ENCODE measurements at places on chromosomes 6 and 20.

DNA sequence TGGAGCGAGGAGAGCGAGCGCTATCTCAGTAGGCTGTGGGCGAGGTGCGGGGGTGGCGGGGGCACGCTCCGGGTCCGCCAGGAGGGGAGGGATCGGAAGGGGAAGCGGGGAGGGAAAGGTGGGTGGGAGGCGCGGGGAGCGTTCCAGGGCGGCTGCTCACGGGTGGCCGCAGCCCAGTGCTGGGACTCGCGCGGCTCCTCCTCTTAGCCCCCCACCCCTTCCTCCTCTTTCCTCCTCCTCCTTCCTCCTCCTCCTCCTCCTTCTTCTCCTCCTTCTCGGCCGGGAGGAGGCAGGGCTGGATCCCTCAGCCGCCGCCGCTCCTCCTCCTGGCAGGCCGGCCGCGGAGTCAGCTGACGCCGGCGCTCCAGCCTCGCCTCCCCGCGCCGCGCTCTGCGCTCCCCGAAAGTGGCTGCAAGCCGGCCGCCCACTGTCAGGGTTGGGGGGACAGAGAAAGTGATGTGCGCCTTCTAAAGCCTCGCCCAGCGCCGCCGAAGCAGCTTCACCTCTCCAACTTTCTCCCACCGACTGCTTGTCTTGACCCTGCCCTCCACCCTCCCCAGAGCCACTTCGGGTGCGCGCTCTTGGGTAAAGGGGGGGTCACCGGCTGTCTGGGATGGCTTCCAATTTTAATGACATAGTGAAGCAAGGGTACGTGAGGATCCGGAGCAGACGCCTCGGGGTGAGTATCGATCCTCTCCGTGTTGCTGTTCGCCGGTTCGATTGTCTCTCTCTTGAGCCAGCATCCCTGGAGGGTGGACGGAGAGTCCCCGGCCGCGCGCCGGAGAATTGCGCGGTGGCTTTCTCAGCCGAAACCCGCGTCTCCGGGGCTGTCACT is at the start of gene DOK5:
TSS of gene DOK5 (plus strand) at position 260 of the 835 bp plus-strand sequence. CDS start at position 614, 354 bp downstream.
- peak; percentile 75 for DNase-seq

DNA sequence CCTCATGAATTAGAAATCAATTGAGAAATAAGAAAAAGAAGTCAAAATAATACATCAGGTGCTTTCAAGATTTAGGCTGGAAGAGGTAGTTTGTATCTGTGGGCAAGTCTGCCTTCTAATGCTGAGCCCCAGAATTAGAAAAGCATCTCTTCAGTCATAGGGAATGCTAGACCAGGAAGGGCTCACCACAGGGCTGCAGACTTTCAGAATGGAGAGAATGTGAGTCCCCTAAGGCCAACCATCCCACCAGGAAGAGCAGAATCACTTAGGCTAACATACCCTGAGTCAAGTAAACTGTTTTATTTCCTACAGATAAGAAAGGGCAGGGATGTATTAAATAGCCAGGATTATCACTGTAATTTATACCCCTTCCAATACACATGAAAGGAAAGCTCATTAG is 510.2 kb downstream of the RNF144B start:
- no peak for DNase-seq

DNA sequence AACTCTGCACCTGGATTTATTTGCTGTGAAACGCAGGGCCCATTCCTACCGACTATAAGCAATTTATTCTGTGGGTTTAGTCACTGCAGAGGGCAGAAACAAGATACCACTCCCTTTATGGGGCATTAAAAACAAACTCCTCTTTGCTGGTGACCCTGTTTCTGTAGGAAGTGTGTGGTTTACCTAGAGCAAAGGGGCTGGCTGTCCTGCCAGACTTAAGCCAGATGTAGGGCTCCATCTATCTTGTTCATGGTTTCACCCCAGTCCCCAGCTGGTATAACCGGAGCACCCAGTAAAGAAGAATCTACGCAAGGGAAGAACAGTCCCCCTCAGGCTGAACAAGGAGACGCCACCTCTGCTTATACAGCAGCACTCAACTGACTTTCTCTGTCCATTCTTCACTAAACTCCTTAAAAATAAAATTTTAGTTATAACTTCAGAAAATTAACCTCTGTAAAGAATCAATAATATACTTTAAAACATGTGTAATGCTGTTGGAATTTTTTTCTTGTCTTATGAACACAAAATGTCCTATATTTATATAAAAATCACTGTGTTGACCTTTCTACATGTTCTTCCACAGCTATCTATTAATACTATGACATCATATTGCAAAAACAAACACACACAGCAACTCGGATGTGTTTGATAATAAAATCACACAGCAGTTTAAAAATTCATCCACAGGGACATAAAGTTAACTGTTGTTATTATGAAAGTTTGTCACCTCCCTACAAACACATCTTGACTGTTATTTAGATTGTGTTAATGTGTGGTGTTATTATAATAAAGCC is 126.1 kb upstream of the RPS6KA2 start:
- no peak for DNase-seq

DNA sequence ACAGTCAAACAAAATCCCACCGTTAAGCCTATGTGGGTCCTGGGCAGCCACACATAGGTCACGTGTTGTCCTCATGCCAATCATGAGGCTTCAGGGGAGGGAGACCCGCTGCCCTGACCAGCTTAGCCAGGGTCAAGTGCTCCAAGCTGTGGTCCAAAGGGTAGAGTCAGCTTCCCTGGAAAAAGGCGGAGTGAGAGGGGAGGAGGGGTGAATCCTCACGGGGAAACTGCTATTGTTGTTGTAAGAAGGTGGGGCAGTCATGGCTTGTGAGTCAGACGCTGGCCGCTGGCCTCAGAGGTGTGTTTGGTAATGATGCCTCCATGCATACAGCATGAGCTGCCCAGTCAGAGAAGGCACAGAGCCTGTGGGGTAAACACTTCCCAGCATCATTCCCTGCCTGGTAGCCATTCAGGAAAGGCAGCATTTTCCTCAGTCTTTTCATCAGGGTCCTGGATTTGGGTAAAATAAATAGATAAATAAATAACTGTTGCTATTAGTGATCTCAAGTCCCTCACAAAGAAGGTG is 8.7 kb downstream of the CST3 start:
- no peak for DNase-seq

DNA sequence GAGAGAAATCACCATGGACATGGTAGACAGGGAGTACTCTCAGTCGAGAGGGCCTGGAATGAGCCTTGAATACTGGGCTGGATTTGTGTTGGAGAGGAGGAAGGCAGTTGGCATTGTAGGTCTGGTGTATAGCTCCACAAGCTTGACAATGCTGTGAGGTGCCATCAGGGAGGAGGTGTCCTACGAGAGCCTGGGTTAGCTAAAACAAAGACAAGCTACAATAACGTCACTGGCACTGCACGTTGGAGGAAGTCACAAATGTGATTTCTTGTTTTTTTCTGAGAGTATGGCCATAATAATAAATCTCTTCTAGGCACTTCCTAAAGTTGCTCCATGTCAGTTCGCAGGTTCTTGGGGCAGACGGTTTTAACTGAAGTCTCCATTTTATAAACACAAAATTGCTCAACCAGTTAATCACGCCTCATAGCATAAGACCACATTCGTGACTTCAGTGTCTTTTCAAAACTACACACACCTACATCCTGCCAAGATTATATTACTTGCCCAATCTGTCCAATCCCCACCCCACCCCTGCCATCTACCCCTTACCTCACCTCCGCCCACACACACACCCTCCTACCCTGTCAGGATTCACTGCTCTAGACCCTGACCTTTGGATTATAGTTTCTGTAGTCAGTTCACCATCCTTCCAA is 4.4 kb upstream of the HLA-DMB start:
- DNase-seq: no peak

DNA sequence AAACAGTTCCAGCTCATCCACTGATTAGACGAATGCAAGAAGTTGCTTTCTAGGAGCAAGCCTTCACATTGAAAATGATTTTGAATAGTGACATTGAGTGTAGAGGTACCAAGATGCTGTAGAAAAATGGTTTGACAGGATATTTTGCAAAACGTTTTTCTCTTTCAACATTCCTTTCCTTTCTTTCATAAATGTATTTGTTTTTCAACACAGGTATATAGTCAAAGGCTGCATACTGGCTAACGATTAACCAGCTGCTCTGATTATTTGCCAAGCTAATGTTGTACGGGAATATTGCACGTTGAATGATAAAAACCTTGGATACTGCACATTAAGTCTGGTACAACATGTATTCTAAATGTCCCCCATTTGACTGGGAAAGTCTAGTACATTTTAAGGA is 78.8 kb upstream of the TENT5A start:
- DNase-seq: no peak

- DNase-seq: peak; percentile 16
Measured at GRCh38 chr6:129440691-129441090, 269.3 kb downstream of the ARHGAP18 start.

DNA sequence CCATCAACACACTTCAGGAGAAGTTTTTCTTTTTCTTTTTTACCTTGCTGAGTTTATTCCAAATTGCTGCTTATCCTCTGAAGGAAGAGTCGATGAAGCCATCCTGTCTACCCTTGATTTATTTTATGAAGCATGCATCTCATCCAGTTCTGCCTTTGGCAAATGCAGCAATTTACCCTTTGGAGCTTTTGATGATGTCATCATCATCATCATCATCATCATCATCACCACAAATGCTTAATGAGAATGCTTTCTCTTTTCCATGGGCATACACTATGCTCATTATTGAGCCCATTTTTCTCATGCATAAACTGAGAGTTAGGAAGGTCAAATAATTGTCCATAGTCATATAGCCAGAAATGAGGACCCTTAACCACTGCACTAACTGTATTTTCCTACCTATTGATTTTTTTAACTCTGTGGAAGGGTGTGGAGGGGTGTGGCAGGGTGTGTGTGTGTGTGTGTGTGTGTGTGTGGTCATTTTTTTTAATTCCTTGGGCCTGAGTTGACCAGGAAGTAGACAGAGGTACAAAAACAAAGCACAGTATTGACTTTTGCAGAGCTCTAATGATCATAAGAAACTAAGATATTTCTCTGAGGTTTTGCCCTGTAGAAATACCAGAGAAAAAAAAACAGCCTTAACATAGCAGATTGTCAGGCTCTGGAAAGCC is 82.8 kb downstream of the COL9A1 start:
- DNase-seq: no peak

- peak; percentile 83 for DNase-seq
Measured at GRCh38 chr6:16761471-16762267, 409 bp upstream of the ATXN1 start.

DNA sequence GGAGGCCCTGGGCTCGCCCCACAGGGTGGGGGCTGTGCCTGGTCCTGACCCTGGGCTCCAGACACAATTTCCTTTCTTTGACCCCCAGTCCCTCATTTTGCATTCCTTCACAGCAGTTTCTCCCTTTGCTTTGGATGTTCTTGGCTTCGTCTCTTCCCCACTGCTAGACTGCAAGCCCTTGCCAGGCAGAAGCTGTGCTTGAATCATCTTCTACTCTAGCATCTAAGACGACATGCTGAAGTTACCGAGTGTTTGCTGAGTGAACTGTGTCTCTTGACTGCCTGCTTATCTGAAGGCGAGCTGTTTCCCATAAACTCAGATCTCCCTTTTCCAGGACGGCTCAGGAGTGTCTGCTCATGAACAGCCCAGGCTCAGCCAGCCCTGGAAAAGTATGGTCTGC is 14.3 kb upstream of the SYNDIG1 start:
- DNase-seq: no peak

GRCh38 chr6:150741633-150742200 is 123.8 kb upstream of the MTHFD1L start:
- peak; percentile 27 for DNase-seq

- no peak for DNase-seq
Measured at GRCh38 chr6:1516742-1517520, 92.8 kb upstream of the FOXC1 start.

DNA sequence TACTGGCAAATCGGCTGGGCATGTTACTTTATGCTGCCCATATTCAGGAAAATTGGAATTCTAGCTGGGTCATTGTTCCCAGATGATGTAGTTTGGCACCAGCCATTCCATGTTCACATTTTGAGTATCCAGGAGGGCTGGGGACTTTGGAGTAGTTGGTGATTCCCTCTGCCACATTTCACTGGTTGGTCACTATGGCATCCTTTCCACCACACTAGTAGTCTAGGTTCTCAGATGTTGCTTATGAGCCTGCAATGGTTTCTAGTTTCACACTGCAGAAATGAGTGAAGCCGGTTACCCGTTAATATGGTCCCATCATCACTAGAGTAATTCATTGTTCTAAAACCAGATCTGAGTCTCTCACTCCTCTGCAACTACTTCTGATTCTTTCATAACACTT is 4.6 kb downstream of the PTPN1 start:
- DNase-seq: no peak

DNA sequence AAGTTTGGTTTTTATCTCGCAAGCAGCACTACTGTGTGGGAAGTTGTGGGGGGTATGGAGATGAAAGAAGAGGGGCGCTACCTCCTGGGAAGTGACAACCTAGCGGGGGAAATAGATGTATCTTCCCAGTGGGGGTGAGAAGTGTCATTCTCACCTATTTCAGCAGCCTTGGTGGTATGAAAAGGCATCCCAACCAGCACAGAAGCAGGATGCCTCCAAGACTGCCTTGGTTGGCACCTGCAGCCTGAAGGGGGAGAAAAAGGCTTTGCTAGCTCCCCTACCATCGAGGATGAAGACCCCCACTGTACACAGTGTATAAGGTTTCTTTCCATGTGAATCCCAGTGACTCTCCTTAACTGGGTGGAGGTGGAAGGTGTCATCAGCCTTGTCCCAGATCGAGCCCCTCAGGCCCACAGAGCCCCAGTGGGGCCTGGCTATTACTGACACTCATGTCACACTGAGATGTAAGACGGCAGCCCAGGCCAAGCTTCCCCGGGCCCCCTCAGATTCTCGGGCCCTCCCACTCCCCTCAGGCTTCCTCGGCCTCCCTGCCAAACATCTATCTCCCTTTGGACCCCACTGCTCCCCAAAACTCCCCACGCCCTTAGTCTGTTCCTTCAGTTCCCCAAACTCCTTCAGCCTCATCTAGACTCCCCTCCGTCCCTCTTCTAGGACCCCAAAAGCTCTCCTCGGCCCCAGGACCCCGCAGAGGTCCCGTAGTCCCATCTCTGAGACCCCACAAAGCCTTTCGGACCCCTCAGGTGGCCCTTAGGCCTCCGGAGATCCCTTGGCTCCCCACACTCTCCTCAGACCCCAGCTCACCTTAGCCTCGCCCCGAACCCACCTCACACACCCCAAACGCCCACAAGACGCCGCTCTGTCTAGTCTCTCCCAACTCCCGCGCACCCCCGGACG is 688 bp downstream of the COMMD7 start:
- peak; percentile 38 for DNase-seq

DNA sequence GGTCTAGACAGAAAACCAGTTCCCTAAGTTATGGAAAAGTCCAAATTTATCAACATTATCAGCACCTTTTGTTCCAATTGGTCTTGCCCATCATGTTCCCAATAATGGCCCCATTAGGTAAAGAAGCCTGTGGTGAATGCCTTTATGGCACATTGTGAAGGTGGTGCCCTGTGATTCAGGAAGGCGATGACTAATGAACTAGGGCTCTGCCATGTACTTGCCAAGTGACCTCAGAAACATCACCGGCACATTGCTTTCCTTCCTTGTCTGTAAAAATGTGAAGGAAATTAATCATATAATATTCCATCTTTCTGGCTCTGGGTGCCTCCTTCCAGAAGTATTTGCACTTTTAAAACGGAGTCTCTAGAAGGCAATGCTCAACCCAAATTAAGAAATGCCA is 132.3 kb downstream of the UNC5CL start:
- no peak for DNase-seq
